ENCODE measurements at places on chromosomes 1 and 21.
A peak's percentile ranks its signal among the peaks of the same experiment; 100 is the strongest.

GRCh38 chr1:74964508-74965102 is 169.6 kb upstream of the LHX8 start:
- DNase-seq, result no peak

DNA sequence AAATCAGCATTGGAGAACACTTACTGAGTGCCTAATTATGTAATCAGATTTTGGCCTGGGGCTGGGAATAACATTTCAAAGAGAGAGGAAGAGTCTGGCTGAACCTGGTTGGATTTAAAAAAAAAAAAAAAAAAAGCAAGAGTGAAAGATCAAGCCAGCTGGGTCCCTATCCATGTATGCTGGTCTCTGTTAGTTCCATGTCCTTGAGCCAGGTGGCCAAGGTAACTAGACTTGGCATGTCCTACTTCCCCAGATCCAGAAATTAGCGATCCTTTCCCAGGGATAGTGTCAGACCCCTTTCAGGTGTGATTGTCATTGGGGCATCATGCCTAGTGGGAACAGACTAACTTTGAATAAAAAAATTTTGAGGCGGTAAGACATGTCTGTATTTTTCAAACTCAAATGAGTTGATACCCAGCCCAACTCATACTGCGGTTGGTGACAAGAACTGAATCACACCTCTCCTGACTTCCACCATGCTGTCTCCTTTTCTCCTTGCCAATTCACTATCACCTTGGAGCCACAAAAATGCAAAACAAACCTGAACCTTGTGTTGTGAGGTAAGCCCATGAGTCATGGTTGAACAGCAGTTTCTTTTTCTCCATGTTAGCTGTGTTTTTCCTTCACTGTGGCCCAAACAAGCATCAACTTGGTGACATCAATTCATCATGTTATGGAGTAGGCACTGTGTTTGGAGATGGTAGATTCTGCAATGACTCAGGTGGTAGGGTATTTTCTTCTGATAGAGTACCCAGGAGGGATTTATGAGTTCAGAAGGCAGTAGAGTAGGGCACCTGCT is 24.5 kb upstream of the PPP2R5A start:
- no peak for DNase-seq

DNA sequence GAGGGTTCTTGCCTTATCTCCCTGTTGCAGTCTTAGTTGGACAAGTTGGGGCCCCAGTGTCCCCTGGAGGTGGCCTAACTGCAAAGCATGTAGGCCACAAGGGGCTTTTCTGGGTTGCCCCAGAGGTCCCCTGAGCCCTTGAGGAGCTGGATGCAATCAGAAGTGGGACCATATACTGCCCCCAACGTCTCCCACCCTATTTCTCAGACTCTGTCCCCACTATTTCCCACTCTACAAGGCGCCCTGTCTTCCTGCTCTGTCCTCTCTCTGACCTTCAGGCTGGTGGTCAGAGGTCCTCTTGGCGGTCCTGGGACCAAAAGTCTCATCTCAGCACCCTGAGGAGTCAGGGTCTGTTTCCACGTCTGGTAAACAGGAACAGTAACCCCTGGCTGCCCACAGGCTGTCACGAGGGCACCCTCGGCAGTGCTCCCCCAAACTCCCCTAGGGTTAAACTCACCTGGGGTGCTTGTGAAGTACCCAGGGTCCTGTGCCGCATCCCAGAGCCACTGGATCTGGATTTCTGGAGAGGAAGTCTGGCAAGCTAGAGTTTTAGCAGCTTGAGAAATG is 14.9 kb downstream of the PROK1 start:
- DNase-seq, result no peak

DNA sequence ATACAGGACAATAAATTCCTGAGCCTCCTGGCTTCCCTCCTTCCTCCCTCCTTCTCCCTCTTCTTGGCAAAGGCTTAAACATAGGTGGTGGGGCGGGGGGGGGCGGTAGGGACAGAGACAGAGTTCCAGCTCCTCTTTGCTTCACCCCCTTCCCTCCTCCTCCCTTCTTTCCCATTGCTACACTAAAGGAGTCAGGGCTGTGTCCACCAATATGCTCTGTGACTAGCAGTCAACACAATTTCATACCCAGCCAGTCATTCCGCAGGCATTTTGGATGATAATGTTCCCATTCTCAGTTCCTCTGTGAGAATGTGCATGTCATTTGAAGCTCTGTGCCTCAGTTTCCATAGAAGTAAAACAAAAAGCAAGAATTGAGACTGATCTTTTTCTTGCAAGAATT is 1.7 kb downstream of the LMOD1 start:
- no peak for DNase-seq

DNA sequence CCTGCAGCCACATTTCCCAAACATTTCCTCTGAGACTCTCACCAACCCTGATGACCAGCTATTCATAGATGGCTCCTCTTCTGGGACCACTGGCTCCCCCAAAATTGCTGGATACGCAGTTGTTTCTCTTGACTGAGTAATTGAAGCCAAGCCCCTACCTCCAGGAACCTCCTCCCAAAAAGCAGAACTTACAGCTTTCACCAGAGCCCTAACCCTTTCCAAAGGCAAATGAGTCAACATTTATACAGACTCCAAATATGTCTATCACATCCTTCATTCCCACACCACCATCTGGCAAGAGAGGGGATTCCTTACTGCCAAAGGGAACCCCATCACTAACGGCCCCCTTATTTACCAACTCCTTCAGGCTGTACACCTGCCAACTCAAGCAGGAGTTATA is 20.3 kb upstream of the CA6 start:
- no peak for DNase-seq

- DNase-seq, result no peak
Observed at GRCh38 chr21:14987370-14988170, 77.2 kb downstream of the NRIP1 start.

GRCh38 chr1:239587066-239587465 is 200.7 kb downstream of the CHRM3 start:
- DNase-seq, result no peak

GRCh38 chr1:155466996-155467395 is 95.6 kb downstream of the ASH1L start:
- DNase-seq, result peak; percentile 21

DNA sequence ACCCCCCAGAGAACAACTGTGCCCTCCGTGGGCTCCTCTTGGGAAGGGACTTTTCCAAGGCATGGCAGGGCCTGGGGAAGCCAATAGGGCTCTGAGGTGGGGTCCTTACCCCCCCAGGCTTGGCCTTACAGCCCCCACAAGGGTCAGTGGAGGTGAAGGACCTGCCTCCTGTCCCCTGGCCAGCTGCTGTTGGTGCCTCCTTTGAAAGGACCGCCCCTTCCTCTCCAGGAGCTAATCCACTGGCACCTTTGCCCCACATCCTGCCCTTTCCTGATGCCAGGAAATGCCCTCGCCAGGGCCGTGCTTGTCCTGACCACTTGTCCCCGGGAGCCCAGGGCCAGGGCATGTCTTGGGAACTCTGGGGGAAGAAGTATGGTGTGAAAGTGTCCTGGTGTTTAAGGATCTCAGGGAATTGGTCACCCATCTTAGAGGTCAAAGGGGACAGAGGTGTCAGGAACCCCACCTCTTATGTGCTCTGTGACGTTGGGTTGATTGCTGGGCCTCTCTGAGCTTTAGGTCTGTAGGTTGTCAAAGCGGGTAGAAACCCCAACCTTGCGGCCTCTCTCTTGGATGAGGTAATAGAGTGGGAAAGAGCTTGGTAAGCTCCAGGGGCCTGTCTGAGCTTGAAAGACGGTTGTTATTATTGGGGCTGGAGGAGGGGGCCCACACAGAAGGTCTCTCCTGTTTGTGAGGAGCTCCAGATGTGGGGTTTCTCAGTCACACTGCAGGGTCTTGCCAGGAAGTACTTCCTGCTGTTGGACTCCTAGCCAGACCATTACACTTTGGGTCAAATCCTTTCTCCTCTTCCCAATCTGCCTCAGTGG is 2.8 kb downstream of the KCNQ4 start:
- no peak for DNase-seq

DNA sequence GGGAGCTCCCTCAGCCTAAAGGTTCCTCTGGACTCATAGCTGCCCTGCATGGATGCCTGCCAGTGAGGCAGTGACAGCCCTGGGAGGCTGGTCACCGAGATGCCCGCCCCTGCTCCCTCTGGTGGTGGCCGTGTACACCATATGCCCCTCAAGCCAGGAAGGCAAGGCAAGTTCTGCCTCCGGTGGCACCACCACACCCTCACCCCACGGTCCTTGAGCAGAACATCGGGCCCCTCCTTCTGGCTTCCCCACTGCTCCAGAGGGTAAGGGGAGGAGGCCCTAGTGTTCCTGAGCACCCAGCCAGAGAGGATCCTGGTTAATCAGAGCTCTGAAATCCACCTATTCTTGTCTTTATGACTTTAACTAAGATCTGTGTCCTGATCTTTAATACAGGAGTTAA is 1.5 kb upstream of the S100A14 start:
- no peak for DNase-seq

GRCh38 chr1:147676311-147677085 is 6.2 kb upstream of the ACP6 start:
- no peak for DNase-seq

DNA sequence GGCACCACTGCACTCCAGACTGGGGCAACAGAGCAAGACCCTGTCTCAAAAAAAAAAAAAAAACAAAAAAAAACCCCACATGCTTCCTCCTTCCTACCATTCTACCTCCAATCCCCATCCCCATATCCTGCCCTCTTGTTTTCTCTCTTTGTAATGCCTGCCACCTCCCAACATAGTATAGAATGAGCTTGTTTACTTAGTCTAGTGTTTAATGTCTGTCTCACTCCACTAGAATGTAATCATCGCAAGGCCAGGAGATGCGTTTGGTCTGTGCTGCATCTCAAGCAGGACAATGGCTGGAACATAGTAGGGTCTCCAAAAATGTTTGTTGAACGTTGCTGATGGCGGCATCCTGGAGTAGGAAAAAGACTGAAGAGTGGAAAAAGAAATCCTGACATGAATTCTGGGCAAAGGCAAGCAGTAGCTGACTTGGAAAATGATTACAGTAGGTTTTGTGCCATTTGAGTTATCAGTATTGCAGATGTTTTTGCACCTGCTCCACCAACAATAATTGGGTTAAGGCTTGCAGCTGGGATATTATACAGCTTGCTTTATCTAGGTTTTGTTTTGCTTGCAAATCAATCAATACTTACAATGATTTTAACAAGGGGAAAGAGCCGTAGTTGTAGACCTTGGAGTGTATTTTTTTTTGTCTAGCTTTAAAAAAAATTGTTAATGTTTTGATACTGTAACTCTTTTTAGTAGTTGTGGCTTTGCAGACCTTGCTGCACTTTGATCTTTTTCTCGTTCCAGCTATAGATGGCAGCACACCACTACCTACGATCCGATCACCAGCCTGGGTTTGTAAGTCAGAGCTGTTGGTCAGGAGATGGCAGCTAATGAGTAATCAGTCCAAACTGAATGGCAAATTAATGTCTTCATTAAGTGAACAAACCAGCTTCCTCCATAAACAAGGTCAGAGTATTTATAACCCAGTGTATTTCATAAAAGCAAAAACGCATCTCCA is 62.4 kb downstream of the BACH1 start:
- no peak for DNase-seq

DNA sequence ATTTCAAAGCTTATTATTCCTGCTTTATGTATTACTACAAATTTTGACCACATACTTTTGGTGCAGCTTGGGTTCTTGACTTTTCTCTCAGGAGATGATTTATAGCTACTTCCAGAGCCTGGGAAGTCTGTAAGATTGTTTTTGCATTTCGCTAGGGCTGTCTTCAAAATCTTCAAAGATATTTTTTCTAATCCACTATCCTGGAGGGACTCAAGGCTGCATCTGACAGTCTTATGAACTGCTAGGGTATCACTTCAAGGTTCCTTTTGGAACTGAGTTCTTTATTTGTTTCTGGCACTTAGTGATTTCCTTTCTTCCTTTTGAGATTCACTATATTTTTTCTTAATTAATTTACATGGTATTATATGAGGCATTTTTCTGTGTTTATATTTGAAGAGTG is 90.0 kb upstream of the LYPLAL1 start:
- no peak for DNase-seq

- no peak for DNase-seq
Observed at GRCh38 chr1:1550591-1551432, 10.4 kb upstream of the TMEM240 start.

- DNase-seq, result no peak
Observed at GRCh38 chr1:105632342-105633196, 1423.9 kb upstream of the PRMT6 start.

DNA sequence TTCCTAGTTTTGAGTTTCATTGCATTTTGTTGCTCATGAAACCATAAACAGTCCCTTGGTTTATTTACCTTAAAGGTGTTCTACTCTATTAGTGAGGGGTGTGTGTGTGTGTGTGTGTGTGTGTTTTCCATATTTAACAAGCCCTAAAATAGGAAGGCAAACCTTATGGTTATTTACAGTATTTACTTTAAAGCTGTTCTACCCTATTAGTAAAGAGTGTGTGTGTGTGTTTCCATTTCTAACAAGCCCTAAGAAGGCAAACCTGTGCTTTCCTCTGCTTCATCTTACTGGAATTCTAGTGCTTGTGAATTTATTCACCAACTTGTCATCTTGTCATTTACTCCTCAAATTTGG is 53.6 kb downstream of the CTTNBP2NL start:
- no peak for DNase-seq

GRCh38 chr1:33685256-33685655 is 178.6 kb upstream of the HMGB4 start:
- DNase-seq, result no peak

DNA sequence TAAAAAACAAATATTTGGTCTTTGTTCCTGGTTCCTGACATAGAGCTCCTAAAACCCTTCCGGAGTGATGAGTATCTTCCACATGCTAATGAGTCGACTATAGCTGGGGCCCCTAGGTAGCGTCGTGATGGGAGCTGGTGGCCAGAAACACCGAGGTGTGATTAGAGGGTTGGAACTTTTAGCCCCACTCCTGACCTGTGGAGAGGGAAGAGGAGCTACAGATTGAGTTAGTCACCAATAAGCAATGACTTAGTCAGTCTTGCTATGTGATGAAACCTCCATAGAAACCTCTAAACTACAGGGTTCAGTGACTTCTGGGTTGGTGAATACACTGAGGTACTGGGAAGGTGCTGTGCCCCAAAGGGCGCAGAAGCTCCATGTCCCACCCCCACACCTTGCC is 30.1 kb upstream of the PLD5 start:
- no peak for DNase-seq

DNA sequence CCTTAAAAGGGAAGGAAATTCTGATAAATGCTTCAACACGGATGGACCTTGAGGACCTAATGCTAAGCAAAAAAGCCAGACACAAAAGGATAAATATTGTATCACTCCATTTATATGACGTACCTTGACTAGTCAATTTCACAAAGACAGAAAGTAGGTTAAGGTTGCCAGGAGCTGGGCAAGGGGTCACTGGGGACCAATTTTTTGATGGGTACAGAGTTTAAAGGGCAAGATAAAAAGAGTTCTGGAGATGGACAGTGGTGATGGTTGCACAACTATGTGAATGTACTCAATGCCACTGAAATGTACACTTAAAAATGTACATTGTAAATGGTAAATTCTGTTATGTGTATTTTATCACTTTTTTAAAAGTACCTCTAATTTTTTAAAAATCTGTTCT is 32.1 kb upstream of the SLAMF9 start:
- DNase-seq, result no peak

- no peak for DNase-seq
Observed at GRCh38 chr1:117363571-117364048, 3.6 kb upstream of the MAN1A2 start.

GRCh38 chr1:1144122-1144842 is 28.4 kb upstream of the C1orf159 start:
- DNase-seq, result no peak

Data from amniotic stem cell (primary cell).